ENCODE measurements at places on chromosomes 5 and 9.

DNA sequence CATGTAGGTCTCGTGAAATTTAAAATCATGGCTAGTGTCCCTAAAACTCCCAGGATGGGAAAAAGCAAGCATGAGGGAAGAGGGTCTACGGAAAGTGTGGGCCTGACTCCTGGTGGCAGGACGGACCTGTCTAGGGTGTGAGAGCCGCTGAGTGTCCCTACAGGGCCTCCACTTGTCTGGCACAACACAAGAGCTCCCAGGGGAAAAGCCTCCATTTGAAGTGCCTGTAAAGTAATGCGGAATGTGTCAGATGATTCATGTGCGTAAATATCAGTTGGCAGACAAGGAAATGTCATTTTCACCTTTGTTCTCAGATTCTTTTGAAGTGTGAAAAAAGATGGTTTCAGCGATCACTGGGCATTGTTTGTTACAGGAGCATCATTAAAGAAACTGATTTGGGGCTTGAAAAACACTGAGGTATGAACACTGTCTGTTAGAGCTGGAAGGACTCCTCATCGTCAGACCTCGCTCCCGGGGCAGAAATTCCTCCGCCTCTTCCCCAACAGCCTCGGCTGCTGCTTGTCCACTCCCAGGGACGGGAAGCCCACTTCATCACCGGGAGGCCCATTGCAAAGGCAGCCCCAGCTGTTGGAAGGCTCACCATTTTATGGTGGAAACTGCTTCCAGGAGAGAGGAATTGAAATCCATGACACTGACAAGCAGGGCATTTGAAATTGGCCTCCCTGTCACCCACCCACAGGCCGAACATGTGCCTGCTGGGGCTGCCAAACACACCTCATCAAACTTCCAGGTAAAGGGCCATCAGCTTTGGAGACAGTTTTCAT lies 240.8 kb downstream of the FSTL4 start:
- no peak for DNase-seq

- no peak for DNase-seq
These were observed 127.4 kb downstream of the BARX1 start for GRCh38 chr9:93827545-93828330.

- DNase-seq: no peak
These were observed 40.4 kb upstream of the KCNIP1 start for GRCh38 chr5:170463426-170463825.

- no peak for DNase-seq
These were observed 2.0 kb downstream of the RNF44 start for GRCh38 chr5:176535101-176535663.

- no peak for DNase-seq
These were observed 466.4 kb upstream of the SMC2 start for GRCh38 chr9:103627731-103628130.

DNA sequence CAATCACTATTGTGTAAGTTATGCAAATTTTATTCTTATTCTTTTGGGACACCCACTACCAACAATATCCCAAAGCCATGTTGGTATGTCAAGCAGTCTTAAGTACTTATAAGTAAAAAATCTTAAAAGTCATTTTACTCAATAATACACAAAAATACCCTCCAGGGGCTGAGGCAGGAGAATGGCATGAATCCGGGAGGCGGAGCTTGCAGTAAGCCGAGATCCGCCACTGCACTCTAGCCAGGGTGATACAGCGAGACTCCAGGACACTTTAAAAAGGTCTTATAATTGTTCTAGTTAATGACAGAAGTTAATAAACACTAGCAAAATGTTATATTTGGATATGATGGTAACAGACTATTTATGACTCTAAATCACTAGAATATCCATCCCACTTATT lies 16.8 kb downstream of the CLINT1 start:
- no peak for DNase-seq

- peak; percentile 39 for DNase-seq
These were observed 14.9 kb upstream of the FGFR4 start for GRCh38 chr5:177071666-177072385.

DNA sequence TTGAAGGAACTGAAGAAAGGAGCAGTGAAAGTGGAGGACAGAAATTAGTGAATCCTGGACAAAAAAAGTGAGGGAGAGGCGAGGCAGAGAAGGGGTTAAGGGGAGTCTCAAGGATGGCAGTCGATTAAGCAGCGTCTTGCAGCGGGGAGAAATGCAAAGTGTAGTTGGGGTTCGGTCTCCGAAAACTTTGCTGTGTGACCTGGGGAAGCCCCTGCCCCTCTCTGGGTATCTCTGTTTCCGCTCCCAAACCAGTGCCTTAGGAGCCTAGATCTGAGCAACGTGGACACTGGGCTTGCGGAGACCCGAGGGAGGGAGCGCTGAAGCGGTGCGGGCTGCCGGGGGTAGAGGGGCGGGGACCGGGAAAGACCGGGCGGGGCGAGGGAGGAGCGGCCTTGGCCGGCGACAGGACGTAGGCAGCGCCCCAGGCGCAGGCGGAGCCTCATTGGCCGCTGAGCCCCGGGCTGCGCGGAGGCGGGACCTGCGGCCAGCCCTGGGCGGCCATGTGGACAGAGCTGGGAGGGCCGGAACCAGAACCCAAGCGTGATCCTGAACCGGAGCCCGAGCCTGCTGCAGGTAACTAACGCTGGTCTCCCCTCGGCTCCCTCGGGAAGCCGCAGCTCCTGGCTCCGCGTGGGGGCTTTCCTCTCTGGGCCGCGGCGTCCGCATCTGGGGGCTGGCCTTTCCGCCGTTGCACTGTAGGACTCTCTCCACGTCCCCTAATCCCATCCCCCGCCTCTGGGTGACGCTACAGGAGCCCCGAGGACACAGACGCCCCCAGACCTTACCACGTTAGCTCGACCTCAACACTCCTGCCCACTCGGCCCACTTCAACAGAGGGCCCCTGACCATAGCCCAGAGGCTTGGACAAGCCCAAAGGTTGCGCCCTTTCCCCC lies at the start of gene ALDH1B1:
Gene ALDH1B1 (plus strand): TSS at position 468 of the 893 bp plus-strand sequence. CDS start 3,047 bp downstream, outside the sequence.
- DNase-seq: peak; percentile 41

GRCh38 chr9:98142925-98143481 lies 24.0 kb upstream of the TRIM14 start:
- no peak for DNase-seq

DNA sequence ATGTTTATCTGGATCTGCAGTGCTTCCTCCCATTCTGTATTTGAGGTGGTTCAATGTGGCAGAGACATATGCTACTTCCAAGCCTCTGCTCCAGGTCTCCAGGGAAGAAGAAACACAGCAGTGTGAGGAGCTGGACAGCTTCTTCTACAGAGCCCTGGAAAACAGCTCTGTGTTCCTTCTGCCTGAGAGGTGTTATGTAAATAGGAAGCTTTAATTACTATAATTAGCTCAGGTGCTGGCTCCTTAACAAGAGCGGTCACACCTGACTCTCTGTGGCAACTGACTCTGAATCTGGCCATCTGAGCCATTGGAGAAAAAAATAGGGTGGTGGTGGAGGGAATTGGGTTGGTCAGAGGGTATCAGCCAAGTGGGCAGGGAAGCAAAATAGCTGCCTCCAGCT lies 332.4 kb upstream of the BRINP1 start:
- no peak for DNase-seq

DNA sequence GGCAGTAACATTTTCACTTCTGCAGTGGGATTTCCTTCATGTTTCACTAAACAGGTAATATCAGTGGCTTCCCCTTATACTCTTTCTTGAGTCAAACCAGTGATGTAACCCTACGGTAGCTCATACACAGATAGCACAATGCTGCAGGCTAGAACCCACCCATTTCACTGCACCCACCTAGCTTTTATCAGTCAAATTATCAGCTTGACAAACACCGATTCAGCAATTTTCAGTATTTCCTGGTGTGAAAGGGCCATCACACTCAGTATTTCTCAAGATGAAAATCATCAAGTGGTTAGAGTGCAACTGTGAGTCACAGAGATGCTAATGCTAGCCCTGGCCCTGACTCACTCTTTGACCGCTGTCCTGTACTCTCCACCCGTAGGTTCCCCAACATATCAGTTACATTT lies 242.3 kb upstream of the PTGER4 start:
- peak; percentile 34 for DNase-seq

- DNase-seq: no peak
These were observed 89.8 kb downstream of the LHX2 start for GRCh38 chr9:124101215-124101968.

- DNase-seq: no peak
These were observed 55.4 kb upstream of the RNF130 start for GRCh38 chr5:180126716-180127681.

DNA sequence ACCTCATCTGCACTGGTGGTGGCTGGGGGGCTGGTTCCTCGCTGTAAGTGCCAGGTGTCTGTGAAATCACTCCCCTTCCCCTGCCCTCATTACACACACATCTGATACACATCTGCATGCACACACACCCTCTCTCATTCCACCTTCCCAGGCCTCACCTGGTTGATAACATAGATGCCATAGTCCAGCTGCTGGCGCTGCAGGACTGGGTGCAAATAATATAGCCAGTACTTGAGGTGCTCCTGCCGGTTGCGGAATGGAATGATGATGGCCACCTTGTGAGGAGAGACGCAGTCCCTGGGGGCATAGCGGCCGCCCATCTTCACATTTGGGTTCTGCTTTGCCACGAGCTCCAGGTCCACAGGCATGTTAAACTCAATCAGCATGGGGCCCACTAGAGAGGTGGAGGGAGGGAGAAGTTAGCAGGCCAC lies 32.1 kb downstream of the B4GALT1 start:
- no peak for DNase-seq

All from stimulated activated CD8-positive, alpha-beta memory T cell treated with anti-CD3 and anti-CD28 coated beads, Interleukin-2, amount 100 ng/mL, for 1 hour (primary cell).